ENCODE measurements at places on chromosomes 3 and 15. TPM values are rescaled to one million over a fixed set of nuclear protein-coding genes. Genes with fewer than 3 reads are reported as not detected.

KNG1 gene
- total RNA-seq = not detected

LYZL4 gene
- not detected for total RNA-seq

RNF7 gene
- total RNA-seq = 82.8 TPM

SLC25A36 gene
- total RNA-seq = 156 TPM

DET1 gene
- total RNA-seq = 1.4 TPM

GRIP2 gene
- total RNA-seq = not detected

SPRED1 gene
- total RNA-seq = 0.05 TPM

TNNC1 gene
- 3.8 TPM for total RNA-seq

CDHR4 gene
- total RNA-seq = 0.17 TPM

SERPINI1 gene
- total RNA-seq = 0.25 TPM

UNC13C gene
- not detected for total RNA-seq

PFKFB4 gene
- 1.2 TPM for total RNA-seq

GPR160 gene
- total RNA-seq = 2.9 TPM

PRICKLE2 gene
- total RNA-seq = not detected

FSD2 gene
- not detected for total RNA-seq

LSG1 gene
- 69.6 TPM for total RNA-seq

CLRN1 gene
- not detected for total RNA-seq

CACNA2D3 gene
- not detected for total RNA-seq

VGLL3 gene
- total RNA-seq = not detected

GOLGA8G gene
- total RNA-seq = not detected

GOLGA6L7 gene
- total RNA-seq = not detected

ADGRG7 gene
- 22.5 TPM for total RNA-seq

FANCD2OS gene
- not detected for total RNA-seq

PLA2G4D gene
- not detected for total RNA-seq

EFCAB12 gene
- total RNA-seq = 3.1 TPM

LRRC31 gene
- not detected for total RNA-seq

CP gene
- total RNA-seq = not detected

Data from CD8-positive, alpha-beta T cell (primary cell).